ENCODE measurements at places on chromosomes 7 and 10.

DNA sequence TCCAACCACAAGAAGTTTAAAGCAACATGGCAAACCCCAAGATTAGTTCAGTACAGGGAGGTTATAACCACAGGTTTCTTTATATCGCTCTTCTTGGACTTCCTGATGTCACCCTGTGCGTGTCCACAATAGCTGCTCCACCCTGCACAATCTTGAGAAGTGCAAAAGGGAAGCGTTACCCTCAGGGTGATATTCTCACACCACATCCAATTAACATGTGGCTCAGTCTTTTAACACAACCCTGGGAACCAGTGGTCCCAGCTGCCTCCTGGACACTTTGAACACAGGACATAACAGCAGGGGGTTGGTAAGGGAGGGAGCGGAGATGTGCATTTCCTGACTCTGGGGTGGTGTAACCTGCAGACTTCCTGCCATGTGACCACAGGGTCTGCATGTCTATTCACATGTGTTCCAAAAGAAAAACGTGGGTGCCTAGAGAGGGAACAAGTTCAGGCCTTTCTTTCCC is 64.6 kb downstream of the GSAP start:
- no peak for DNase-seq

DNA sequence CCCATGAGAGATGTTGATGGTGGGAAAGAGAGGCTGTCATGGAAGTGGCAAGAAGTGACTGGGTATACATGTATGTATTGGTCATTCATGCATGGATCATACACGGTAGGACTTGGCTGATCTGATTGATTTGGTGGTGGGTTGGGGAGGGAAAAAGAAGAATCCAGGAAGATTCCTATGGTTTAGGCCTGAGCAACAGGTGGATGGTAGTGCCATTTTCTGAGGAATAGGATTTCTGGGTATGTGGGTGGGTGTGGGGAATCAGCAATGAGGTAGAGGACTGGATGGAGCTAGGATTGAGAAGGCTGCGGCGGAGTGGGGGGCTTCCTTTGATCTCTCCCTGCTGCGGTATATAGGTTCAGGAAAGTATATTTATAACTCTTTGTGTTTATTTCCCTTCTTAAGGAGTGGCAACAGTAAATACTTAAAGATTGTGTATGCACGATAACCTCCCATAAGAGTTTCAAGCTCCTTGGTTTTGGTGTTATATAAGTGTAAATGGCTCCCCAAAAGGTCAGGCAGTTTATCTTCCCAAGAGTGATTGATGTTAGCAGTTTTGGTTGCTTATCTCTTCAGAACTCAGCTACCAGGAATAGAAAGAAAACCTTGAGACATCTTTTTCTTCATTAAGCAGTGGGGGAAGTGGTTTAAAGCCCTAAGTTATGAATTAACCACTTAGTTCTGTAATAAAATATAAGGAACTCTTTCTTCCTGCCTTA is 100.1 kb downstream of the LSMEM1 start:
- DNase-seq, result no peak

GRCh38 chr10:47359101-47359500 is 10.9 kb downstream of the RBP3 start:
- DNase-seq, result no peak

GRCh38 chr10:31322647-31323046 is 3.6 kb downstream of the ZEB1 start:
- DNase-seq, result no peak

DNA sequence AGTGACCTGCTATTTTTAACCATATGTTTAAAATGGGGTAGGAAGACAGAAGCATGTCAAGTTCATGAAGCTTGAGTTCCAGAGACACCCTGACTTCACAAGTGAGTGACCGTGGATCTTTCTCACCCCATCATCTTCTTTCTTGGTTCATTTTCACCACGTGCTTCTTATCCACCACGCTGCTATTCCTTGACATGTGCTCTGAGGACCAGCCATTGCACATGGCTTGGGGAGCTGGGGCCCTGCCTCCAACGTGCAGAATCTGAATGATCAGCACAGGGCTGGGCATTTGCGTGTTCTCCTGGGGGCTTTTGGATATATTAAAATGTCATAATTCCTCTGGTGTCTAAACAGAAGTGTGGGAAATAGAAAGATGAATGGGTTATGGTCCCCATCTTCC is 25.0 kb upstream of the GTPBP4 start:
- no peak for DNase-seq

DNA sequence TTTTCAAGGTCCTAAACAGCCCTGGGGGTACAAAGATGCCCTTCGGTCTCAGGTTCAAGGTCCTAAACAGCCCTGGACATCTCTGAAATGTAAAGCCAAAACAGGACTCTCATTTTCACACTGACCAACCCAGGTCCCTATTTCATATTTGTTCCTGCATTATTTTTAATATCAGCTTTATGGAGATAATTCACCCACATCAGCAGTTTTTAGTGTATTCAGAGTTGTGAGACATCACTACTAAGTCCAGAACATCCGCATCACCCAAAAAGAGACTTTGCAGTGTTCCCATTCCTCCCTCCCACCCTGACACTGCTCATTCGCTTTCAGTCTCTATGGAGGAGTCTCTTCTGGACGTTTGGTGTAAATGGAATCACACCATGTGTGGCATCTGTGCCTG is 420.2 kb downstream of the PTPRN2 start:
- DNase-seq, result no peak

- DNase-seq, result peak; percentile 88
Observed at GRCh38 chr7:33874943-33875342, 30.4 kb upstream of the BMPER start.

GRCh38 chr10:96986200-96986856 is 154.2 kb downstream of the LCOR start:
- DNase-seq, result no peak

DNA sequence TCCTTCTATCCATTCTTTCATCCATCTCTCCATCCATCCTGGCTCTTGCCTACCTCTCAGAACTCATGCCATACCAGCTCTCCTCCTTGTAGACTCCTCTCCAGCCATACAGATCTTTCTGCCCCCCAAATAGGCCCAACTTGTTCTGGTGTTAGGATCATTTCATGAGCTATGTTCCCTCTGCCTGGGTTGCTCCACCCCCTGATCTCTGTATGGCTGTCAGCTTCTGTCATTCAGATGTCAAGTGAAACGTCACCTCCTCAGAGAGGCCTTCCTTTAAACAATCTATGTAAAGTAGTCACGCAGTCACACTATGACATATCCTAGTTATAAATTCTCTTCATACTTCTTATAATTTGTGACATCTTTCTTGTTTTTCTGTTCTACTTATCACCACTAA is 42.3 kb upstream of the PNLIPRP3 start:
- no peak for DNase-seq

DNA sequence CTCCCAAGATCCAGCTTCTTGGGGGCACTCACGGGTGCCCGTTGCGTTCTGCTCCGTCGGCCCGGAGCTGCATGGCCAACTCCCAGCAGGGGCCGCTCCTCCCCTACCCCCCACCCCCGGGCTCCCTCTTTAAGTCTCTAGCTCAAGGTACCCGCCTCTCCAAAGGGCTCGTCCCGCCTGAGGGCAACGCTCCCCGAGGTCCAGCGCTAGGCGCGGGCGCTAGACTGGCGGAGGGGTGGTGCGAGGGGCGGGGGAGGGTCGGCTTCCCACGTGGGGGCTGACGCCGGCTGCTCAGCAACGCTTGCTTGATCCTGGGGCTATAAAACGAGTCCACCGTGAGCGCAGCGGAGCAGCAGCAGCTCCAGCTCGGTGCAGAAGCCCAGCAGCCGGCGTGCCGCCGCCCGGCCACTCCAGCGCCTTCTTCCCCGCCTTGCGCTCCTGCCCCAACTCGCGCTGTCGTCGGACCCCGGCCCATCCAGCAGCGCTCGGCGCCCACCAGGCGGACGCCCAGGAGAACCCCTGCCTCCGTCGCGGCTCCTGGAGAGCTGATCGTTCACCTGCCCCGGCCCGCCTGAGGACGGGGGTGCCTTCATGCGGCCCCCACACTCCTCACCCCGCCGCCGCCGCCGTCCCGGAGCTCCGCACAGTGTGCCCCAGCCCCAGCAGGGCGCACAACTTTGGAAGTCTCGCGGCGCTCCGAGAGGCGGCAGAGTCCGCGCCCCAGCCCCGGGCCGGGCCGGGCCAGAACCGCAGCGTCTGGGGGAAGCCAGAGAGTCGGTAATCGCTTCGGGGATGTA is at the start of gene ADRA2A:
TSS of gene ADRA2A (plus strand) at position 348 of the 797 bp plus-strand sequence. CDS start 968 bp downstream, outside the sequence.
- DNase-seq, result no peak

GRCh38 chr7:26202019-26202990 is 760 bp downstream of the CBX3 start:
- no peak for DNase-seq

DNA sequence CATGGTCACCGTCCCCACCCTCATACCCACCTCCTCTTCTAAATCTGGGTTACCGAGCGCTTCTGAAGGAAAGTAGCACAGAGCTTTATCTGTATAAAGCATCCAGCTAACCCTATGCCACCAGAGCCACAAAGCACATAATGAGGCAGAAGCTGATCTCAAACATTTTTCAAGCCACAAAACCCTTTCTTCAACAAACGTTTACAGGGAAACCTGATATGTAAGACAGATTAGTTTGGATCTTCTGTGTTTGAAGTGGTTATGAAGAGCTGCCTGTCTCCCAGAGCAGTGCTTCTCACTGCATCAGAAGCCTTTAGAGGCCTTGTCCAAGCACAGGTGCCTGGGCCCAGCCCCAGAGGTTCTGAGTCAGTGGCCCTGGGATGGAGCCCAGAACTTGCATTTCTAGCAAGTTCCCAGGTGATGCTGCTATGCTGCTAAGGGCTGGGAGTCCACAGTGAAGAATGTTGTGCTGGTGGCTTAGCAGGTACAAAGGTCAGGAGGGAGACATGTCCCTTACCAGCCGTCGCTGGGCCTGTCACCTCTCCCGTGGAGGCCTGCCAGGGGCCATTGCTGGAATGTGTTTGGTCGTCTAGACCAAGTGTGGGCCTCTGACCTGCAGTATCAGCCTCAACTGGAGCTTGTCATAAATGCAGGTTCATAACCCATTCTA is 90.4 kb downstream of the TAF3 start:
- no peak for DNase-seq

DNA sequence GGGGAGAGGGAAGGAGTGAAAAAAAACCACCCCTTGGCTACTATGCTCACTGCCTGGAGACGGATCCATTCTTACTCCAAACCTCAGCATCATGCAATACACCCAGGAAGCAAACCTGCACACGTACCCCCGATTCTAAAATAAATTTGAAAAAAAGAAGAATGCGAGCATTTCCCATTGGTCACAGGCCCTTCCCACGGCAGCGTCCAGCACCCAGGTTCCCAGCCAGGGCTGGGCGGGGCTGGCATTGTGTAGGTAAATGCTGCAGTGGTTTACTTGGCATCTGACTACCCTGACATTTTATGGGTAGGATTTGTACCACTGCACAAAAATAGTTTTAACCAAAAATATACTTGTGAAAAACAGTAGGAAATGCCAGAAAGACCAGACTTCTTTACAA is 418.9 kb downstream of the DNAJB6 start:
- no peak for DNase-seq

GRCh38 chr7:120792091-120792860 is 65.7 kb downstream of the TSPAN12 start:
- no peak for DNase-seq

GRCh38 chr7:805261-805660 is 27.0 kb upstream of the SUN1 start:
- DNase-seq, result no peak

DNA sequence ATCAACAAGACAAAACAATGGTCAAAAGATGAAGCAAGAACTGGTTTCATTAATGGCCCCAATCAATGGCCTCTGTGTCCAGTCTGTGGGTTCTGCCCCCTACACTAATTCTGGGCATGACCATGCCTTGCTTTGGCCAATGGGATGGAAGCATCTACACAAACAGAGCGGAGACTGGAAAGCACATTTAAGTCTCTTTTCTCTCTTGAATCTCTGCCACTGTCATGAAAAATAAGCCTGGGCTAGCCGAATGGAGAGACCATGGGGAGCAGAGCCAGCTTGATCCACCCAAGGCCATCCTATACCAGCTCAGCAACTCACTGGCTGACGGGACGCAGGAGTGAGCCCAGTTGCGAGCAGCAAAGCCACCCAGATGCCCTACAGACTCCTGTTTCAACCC is 30.9 kb downstream of the ANKRD16 start:
- no peak for DNase-seq

DNA sequence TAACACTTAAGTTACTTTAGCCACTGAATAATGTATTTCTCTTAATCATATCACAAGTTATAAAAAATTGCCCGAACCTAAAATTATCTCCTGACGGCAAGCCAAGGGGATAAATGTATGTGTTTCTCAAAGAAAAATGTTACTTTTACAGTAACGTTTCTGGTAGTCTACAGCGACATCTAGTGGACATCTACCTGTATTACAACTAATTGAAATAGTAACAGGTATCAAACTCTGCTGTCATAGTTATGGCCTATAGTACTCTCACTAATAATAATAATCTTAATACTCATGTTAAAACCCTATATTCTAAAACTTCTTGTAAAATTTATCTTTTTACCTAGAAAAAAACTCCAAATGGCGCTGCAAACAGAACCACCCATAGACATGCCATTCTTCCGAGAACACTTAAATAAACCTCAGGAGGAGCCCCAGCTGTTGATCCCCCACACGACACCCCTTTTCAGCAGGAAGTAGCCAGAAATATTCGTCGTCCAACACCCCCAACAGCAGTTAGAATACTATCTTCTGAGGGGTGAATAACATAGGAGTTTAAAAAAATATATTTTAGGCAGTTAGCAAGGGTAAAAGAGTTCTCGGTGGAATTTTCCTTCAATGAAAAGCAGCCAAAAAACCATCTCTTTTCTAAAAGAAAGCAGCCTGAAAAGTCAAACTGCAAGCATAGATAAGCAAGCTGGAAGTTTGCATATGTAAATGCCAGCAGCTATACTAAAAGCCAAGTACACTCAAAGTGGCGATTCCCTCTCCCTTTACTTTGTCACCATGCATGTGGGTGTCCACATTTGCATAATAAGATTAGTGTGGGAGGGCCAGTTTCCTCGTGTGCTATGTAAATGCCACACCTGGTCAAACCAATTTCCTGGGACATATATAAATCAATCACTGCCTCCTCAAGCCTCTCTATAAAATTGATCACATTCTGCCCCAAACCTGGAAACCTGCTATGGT is 40.5 kb upstream of the ZNF107 start:
- DNase-seq, result no peak

DNA sequence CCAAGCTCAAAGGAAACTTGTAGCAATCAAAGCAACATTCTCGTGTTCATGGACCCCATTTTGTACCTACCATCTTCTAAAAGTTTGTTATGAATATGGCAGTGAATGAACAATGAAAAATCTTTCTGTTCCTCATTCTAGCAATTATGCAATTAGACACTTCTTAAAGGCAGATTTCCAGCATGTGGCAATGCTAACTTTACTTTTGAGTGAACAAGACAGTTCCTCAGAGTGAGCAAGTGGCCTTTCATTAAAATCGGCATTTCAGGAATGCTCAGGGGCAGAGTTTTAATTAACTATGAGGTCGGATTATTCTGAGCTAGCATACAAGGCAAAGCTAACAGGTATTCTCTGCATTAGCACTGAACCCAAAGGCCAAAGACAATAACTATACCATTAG is 48.4 kb upstream of the NFE2L3 start:
- no peak for DNase-seq

DNA sequence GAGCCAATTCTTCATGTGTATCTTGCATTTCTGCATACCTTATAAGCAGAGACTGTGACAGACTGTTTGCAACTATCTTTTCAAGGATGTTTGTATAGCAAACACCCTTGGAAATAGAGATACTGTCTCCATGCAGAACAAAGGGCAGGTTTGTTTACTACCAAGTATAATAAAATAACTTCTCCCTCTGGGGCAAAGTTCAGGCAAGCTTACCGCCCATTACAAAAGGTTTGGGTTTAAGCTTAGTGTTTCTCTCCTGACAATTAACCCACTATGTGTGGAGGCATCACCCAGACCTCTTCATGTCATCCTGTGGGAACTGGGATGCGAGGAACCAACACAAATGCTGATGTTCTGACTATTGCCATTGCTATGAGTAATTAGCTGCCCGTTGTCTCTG is 479.1 kb upstream of the ZMIZ1 start:
- DNase-seq, result no peak
